Activated CD8-positive, alpha-beta T cell treated with anti-CD3 and anti-CD28 coated beads, Interleukin-2, amount 10 ng/mL, durations not matched to agents 7 days and 5 days (primary cell): ENCODE measurements at places on chromosomes 12 and 14. TPM values are rescaled to one million over a fixed set of nuclear protein-coding genes. Genes with fewer than 3 reads are reported as not detected.
A peak's percentile ranks its signal among the peaks of the same experiment; 100 is the strongest.

GRCh38 chr12:114275086-114275485, 130.9 kb downstream of the TBX5 start:
- DNase-seq: no peak

TAC3 gene
- total RNA-seq: not detected

- peak; percentile 92 for DNase-seq
Measured at GRCh38 chr14:54773171-54774006, 129.2 kb downstream of the GCH1 start.

DNA sequence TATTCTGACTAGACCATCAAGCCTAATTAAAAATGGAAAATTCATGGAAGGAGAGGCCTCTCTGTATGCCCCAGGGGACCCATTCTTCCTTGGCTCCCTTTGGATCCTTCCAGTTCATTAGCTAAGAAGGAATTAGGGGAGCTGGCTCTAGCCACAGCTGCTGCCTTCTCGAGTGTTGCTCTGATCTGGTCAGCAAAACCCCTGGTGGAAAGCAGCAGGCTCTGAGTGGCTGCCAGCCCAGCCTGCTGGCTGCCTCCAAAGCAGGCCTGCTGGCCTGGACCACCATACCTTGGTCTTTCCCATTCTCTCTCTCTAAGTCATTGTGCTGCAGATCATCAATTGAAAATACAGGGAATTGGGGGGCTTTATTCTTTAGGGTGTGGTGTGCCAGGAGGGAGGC, 29.0 kb upstream of the AKAP6 start:
- DNase-seq: no peak

DNA sequence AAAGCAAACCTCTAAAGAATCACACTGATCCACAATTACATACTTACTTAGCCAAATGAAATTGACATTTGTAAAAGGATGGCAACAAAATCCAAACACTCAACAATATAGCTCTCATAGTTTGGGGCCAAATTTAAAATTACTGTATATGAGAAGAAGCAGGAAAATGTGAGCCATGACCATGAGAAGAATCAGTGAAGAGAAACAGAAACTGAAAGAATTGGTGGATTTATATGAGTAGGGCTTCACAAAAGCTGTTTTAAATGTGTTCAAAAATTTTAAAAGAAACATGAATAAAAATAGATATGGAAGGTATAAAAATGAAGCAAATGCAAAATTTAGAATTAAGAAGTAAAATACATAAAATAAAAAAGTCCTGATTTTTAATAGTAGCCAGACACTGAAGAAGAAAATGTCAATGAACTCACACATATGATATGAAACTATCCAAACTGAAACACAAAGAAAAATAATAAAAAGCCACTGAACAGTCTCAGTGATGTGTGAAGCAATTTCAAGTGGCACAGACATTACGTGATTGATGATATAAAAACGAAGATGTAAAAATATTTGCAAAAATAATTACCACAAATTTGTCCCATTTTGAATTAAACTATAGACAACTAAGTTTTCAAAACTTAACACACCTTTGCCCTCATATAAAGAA, 87.9 kb upstream of the MDGA2 start:
- DNase-seq: no peak

- DNase-seq: no peak
Measured at GRCh38 chr12:39946361-39947280, 159.3 kb downstream of the SLC2A13 start.

GRCh38 chr14:52008136-52008535, 18.8 kb downstream of the RTRAF start:
- no peak for DNase-seq

DNA sequence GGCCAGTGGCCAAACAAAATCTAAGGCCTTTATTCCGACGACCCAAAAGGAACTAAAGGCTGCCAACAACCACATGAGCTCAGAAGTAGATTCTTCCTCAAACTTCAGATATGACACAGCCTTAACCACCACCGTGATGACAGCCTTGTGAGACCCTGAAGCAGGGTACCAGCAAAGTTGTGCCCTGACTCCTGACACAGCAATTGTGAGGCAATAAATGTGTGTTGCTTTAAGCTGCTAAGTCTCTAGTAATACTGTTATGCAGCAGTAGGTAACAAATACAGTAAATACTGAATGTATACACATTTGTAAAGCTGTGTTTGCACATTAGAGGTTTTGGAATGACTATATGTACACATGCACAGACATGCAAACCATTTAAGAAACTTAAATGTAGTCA, 10.7 kb upstream of the SLC6A13 start:
- no peak for DNase-seq

RFX4 gene
- total RNA-seq: not detected

BHLHE41 gene
- total RNA-seq: not detected

- no peak for DNase-seq
Measured at GRCh38 chr14:76754586-76754985, 6.7 kb upstream of the VASH1 start.

GRCh38 chr12:118633071-118633470, 256.7 kb downstream of the SUDS3 start:
- no peak for DNase-seq

DNA sequence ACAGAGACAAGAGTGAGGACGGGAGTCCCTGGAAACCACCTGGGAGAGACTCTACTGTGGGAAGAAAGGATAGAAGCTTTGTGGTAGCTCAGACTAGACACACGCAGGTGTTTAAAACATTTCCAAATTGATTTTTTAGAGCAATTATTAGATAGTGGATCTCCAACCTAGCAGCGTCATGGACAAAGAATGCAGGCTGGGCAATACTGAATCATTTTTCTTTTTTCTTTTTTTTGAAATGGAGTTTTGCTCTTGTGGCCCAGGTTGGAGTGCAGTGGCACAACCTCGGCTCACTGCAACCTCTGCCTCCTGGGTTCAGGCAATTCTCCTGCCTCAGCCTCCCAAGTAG, 13.1 kb downstream of the GPR132 start:
- DNase-seq: no peak

PTPRO gene
- total RNA-seq: 1.1 TPM

- DNase-seq: no peak
Measured at GRCh38 chr12:78584695-78585094, 279.9 kb upstream of the SYT1 start.

GPR162 gene
- total RNA-seq: 0.13 TPM

DNA sequence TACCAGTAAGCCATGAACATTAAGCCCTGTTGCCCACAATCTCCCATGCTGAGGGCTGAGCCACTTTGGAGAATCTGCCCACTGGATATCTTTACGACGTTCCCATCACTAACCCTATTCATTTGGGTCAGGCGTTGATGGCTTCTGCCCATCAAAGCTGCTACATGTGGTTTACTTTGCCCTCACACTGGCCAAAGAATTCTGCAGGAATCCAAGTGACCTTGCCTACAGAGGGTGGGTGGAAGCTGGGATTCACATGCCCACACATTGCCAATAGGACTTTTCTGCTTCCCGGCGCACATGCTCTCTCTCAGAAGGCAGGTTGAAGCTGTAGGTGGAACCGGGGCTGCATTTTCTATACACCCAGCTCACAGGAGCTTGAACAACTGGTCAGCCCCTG, 28.3 kb downstream of the OAS2 start:
- no peak for DNase-seq

DNA sequence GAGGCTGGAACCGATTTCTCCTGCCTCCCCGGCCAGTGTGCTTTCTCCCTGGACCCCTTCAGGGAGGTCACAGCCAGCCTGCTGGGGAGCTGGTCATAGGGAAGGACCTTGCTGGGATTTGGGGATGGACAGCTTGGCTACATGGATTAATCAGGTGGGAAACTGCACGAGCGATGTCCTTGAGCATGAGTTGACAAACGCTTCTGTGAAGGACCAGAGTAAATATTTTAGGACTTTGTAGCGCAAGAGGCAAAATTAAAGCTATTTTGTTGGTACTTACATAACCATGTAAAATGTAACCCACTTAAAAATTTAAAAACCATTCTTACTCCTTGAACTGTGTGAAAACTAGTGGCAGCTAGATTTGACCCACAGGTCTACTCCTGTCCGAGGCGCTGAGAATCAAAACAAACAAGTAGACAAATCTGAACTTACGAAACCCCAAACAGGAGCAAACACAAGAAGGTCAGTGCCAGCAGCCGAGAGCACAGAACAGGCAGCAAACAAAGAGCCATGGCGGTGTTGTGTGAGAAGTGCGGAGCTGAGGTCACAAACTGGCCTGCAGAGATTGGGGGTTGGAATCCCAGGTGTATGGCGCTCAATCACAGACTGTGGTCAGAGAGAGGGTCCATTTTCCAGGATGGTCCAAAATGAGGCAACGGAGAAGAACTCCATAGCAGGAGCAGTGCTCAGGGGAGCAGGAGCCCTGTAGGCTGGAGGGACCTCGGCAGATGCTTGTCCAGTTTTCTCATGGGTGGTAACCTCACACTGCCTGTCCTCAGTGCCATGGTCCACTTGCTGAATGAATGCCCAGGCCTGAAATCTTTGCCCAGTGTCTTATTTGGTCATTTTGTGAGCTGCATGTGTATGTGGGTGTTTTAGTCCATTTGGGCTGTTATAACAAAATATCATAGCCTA, 79.2 kb upstream of the CLMN start:
- no peak for DNase-seq

DNA sequence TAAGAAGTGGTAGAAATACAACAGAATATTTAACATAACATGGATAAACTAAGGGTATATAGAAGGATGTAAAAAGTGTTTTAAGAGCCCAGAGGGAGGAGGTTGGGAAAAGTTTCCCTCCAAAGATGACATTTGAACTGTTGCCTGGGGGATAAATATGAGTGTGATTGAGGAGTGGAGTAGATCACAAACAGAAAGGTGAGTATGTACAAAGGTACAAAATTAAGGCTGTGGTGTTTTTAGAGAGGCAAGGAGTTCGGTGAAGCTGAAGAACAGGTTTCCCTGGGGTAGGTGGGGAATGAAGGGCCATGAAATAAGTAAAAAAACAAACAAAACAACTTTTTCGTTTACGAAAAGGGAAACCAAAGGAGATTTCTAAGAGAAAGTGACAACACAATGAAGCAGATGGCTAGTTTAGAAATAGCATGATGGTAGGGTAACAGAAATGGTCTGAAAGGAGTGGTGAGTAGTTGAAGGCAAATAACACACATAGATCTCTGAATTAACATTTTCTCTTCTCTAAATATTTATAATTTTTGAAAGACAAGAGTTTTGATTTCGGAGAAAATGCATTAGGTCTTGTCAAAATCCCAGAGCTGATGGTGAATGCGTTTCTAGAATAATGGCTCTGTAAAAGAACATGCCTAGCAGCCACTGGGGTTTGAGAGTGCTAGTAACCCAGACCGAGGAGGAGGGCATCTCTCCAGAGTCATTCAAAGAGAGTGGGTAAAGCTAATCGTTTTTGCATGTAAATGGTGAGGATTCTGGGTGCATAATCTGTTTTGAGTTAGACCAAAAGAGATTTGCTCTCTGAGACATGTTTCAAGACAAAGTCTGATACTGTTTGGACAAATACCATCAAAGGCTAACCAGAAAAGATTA, 240.4 kb upstream of the DCN start:
- DNase-seq: no peak

- DNase-seq: peak; percentile 52
Measured at GRCh38 chr12:49703647-49704137, 3.5 kb downstream of the FMNL3 start.

GRCh38 chr12:50110762-50111351, 1.2 kb upstream of the COX14 start:
- no peak for DNase-seq

GRCh38 chr12:38892087-38892786, 13.2 kb downstream of the CPNE8 start:
- no peak for DNase-seq

GPR135 gene
- total RNA-seq: 1.5 TPM

CABP1 gene
- total RNA-seq: 0.34 TPM

DNA sequence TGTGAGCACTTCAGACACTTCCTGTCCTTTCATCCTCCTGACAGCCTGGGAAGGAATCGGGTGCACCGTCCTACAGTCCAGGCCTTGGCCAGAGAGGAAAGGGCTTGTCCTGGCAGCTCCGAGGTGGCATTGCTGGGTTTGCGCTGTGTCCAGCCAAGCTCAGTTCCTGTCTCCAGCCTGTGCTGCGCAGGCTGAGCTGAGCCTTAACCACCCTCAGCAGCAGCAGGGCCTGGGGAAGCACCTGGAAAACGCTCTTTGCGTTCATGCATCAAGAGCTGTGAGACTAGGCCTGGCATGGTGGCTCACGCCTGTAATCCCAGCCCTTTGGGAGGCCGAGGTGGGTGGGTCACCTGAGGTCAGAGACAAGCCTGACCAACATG, 33.7 kb upstream of the EML1 start:
- no peak for DNase-seq

MANSC4 gene
- not detected for total RNA-seq

- DNase-seq: no peak
Measured at GRCh38 chr14:64767215-64767964, 63.2 kb downstream of the PLEKHG3 start.

AMN gene
- total RNA-seq: 0.91 TPM
